ENCODE measurements at places on chromosomes 16 and 17.

GRCh38 chr16:86570558-86571529, 4.2 kb downstream of the FOXC2 start:
- peak; percentile 58 for DNase-seq

GRCh38 chr17:80388175-80388574, 26.8 kb upstream of the ENDOV start:
- DNase-seq: no peak

DNA sequence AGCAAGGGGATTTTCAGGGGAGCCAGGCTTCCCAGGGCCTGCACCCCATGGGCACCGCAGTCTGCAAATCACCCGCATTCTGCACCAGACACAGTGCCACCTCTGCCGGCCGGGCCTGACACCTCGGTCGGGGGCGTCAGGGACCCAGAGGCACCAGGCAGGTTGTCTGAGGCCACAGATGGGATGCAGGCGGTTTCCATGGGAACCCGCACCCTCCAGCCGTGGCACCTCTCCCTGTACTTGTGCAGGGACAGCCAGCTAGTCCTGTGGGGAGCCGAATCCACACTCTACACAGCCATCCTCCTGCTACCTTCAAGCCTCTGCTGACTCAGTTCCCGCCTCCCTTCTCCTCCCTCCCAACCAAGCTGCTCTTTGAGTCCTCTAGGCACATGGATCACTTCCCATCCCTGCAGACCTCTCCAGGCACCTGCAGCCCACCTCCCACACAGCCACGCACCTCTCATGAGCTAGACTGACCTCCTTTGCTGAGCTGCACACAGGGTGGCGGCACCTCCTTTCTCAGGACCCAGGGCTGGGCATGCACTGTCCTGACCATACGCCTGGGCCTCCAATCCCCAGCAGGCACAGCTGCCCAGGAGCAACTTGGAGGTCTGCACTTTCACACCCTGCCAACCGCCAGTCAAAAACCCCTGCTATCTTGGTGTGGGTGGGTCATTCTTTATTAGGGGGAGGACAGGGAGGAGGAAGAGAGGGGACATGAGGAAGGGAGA, 119.5 kb downstream of the C16orf78 start:
- DNase-seq: no peak

- DNase-seq: peak; percentile 50
These were observed 21.4 kb downstream of the EMP2 start for GRCh38 chr16:10558746-10559641.

GRCh38 chr16:24140730-24141129, 115.4 kb upstream of the CACNG3 start:
- DNase-seq: no peak

- peak; percentile 71 for DNase-seq
These were observed 5.8 kb upstream of the C17orf99 start for GRCh38 chr17:78140169-78141051.

- DNase-seq: no peak
These were observed 132.4 kb downstream of the CA10 start for GRCh38 chr17:52026075-52026474.

DNA sequence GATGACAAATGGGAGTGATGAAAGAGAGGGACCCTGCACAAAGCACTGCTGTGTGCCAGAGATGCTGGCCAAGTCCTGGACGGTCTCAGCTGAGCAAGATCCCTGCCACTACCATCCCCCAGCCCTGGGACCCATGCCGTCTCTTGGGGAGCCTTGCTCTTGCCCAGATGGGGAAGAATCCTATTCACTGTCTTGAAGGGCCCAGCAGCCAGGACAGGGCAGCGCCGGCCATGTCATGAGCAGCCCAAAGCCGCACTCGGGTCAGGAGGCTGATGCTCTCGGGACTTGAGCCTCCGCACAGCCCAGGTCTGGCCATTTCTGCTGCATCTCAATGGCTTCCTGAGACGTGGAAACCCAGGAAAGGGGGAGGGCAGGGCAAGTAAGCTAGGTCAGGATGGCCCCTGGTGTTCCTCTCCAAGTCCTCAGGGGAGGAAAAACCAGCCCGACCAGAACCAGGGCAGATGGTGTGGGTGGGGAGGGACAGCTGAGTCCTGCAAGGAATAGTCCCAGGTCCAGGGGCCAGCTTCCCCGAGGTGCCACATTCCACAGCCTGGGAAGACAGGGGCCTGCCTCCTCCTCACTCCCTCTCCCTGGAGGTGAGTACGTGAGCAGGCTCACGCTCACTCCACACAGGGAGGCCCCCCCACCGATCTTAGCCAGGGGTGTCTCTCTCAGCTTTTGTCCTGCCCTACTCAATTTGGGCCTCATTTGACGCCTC, 7.8 kb upstream of the KRT19 start:
- DNase-seq: no peak

DNA sequence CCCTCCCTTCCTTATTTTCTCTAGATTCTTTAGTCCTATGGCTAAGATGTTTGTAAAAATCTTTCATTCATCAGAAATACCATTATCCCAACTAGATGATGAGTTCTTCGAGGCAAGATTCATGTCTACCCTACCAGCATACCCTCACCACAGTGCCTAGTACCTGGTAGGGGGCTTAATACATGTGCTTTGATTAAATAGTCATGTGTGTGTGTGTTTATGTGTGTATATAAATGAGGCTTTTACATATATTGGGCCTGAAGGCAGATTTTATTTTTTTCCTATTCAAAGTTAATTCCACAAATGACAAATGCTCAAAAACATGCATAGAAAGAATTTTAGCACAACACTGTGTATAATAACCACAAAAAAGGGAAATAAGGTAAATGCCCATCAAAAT, 193.0 kb upstream of the IRX3 start:
- DNase-seq: no peak

- no peak for DNase-seq
These were observed 6.1 kb upstream of the MYH3 start for GRCh38 chr17:10663231-10663630.

- peak; percentile 54 for DNase-seq
These were observed 17.7 kb downstream of the BCL7C start for GRCh38 chr16:30875871-30876801.

DNA sequence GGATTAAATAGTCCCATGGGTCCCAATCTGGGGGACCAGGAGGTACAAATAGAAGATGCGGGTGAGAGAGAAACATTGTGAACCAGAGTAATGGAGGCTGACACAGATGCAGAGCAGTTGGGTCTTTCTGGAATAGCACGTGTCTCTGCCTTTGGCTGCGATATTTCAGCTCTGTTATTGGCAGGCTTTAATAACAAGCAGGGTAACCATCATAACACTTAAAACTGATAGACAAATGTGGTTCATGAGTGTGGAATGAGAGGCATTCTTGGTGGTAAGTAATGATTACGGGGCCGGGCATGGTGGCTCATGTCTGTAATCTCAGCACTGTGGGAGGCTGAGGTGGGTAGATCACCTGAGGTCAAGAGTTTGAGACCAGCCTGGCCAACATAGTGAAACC, 110.3 kb downstream of the SNX29 start:
- DNase-seq: peak; percentile 35

GRCh38 chr17:82389379-82389778, 17.8 kb downstream of the UTS2R start:
- no peak for DNase-seq

- DNase-seq: peak; percentile 86
These were observed 2.9 kb upstream of the BCL6B start for GRCh38 chr17:7019839-7020519.

DNA sequence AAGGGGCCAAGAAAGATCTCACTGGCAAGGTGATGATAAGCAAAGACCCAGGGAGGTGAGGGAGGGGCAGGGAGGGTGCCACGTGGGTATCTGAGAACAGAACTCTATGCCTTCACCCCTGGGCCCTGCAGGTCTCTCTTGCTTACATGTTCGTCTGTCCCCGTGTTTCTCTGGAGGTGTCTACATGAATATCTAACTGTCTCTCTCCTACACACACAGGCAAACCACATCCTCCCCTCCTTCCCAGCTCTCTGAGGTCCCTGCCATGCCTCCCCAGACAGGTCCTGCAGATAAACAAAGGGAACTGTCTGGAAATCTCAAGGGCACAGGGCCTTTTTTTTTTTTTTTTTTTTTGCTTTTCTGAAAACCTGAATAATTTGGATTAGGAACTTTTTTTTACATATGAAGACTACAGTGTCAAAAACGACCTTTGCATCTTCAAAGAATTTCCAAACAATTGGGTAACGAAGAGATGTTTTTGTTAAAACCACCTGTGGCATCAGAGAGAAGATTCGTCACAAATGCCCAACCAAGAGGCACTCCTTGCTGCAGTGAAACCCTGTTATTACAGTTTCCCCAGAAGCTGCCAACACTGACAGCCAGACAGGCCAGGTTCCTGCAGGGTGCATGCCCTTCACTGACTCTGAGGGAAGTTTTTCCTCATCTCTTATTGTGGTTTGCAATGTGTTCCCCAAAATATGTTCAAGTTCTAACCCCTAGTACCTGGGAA, 17.8 kb downstream of the PLLP start:
- no peak for DNase-seq

DNA sequence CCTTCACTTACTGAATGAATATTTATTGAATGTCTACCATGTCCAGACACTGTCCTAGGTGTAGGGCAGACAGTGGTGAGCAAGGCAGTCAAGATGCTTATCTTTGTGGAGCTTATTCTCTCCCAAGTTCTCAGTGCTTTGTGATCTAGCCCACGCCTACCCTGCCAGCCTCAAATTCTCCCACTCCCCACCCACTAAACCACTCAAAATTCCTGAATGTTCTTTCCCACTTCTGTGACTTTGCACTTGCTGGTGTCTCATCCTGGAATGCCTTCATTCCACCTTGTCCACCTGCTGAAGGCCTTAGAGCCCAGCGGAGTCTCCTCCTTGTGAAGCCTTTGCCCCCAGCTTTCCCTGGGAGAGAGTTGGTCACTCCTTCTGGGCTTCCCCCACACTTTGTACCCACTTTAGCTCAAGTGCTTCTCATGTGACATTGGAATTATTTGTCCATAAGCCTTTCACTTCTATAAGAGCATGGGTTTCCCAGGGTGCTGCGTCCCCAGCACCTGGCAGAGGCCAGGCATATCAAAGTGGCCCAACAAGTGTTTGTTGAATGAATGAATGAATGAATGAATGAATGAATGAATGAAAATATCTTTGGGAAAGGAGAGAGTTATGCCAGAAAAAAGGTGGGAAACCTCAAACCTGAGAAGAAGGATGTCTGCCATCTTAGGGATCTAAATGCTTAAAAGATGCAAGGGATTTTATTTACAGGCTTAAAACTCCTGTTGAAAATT, 23.0 kb downstream of the CCDC182 start:
- DNase-seq: no peak

GRCh38 chr17:63537991-63538692, 12.1 kb upstream of the DCAF7 start:
- no peak for DNase-seq

DNA sequence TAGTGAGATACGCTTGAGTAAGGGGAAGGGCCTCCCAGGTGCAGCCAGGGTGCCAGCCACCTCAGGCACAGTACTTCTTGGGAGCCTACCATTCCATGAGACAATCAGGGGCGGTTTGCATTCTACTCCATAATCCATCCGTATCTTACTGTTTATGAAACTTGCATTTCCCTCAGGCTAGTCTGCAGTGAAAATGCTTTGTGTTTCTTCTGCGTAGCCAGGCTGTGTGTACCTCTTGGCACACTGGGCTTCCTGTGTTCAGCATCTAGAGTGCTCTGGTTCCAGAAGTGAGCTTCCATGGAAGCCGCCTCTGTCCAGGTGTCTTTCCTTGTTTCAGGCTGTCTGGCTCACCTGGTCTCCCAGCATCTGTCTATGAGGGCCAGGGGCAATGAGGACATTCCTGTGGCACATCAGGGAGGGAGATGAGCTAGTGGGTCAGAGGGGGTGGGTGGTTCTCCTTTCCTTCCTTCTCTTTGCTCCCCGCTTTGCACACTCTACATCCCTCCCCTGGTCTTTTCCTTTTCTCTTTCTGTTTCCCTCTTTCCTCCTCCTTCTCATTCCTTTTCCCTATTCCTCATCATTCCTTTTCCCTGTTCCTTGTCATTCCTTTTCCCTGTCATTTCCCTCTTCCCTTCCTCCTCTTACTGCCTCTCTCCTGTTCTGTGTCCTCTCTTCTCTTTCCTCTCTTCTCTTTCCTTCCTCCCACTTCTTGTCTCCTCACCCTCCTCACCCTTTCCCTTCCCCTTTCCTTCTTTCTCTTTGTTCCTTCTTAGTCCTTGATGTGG, 386.5 kb downstream of the CPPED1 start:
- DNase-seq: no peak

DNA sequence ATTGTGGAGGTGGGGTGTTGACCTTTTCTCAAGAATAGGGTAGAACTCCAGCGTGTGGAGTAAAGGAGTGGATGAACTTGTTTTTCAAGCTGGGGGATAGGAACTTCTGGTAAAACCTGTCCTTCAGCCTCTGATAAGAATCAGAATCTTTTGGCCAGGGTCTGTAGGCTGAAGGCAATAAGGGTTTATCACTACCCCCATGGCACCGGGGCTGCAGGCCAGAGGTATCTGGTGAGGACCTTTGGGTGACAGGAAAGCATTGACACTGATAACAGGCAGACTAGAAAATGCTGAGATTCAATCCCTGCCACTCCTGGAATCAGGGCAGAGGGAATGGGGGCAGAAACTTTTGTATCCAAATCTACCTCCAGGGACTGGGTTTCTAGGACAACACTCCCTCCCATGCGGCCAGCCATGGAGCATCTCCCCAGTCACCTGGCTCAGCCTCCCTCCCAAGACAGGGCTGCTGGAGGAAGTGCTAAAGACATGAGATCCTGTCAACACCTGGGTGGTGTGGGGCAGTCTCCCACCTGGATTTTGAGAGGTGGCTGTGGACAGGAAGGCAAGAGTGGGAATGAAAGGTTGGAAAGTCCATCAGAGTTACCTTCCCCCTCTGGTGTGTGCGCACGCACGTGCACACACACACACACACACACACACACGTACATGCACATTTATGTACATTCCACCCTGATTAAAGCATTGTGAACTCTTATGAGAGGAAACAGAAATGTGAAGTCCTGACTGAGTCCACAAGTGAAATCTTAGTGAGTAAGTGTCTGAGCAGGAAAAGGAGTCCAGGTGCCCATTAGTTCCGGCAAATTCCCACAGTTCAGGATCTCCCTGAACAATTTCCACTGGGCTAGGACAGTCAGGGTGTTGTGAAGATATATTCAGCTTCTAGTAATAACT, 53.1 kb upstream of the MARCHF10 start:
- DNase-seq: no peak

- no peak for DNase-seq
These were observed 241.6 kb downstream of the CNTNAP4 start for GRCh38 chr16:76518781-76519180.

- no peak for DNase-seq
These were observed 5.0 kb downstream of the CTF1 start for GRCh38 chr16:30901201-30902028.

DNA sequence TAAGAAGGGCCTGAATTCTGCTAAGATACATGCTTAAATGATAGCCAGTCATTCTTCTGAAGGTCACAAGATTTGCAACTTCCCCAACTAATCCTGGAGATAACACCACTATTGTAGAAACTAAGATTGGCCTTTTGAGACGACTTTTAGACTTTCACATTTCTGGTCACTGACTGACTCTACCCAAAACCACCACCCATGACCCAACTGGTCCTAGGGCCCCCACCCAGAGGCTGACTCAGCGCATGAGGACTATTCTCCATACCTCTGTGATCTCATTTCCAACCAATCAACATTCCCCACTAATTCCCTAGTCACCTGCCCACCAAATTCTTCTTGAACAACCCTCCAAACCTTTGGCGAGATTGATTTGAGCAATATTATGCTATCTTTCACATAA, 1299.0 kb downstream of the CDH11 start:
- DNase-seq: no peak
